ENCODE measurements at places on chromosomes 11 and 22.

DNA sequence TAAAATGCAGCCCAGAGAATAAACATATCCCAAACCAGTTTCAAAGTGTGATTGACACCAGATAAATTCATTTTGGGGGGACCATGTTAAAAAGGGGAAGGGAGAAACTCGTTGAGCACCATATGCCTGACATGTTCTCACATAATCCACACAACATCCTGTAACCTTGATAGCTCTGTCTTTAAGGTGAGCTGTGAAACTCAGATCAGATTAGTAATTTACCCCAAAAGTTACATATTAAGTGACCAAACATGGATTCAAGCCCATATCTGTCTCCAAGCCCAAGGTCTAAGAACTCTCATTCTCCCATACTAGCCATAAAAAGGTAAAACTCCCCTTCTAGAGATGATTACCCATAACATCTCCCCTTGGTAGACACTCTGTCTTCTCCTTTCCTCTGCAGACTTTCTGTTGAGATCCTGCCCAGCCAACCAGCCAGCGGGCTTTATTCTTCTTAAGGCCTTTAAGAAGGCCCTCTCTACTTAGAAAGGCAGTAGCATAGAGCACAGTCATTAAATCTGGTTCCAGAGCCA, 150.7 kb downstream of the CCDC34 start:
- no peak for DNase-seq

DNA sequence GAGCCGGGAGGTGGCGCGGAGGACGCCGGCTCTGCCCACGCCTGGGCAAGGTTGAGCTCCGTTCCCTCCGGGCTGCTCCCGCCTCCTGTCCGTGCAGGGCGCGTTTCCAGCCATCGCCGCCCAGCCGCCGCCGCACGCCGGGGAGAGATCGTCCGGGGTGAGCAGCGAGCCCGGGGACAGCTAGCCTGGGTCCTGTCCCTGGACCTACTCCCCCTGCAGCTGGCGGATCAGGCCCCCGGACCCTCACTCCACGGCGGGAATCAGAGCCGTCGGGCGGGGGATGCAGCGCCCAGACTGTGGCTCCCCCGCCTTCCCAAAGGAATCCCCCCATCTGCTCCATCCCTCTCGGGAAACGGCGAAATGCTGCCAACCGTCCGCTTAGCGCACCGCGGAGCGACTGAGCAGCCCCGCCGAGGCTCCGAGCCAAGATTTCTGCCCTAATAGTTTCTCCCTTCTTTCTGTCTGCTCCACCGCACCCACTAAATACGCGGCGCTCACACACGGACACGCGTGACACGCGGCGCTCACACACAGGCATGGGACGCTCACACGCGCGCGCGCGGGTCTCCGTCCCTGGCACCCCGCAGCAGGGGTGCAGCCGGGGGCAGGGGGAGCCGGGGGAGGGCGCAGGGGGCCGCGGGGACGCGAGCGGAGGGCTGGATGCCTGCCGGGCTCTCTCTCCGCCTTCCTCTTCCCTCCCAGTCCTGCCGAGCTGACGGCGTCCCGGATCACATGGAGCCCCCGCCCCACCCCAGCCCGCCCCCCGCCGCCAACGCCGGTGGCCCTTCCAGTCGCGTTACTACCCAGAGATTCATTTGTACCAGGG, at the start of gene KCNJ5:
Gene KCNJ5, plus strand, starts transcription at position 814 of the 826 bp plus-strand sequence. CDS start 19,918 bp downstream, outside the sequence.
- DNase-seq, result peak; percentile 78

- no peak for DNase-seq
Observed at GRCh38 chr11:123239191-123240150, 44.4 kb upstream of the CLMP start.

DNA sequence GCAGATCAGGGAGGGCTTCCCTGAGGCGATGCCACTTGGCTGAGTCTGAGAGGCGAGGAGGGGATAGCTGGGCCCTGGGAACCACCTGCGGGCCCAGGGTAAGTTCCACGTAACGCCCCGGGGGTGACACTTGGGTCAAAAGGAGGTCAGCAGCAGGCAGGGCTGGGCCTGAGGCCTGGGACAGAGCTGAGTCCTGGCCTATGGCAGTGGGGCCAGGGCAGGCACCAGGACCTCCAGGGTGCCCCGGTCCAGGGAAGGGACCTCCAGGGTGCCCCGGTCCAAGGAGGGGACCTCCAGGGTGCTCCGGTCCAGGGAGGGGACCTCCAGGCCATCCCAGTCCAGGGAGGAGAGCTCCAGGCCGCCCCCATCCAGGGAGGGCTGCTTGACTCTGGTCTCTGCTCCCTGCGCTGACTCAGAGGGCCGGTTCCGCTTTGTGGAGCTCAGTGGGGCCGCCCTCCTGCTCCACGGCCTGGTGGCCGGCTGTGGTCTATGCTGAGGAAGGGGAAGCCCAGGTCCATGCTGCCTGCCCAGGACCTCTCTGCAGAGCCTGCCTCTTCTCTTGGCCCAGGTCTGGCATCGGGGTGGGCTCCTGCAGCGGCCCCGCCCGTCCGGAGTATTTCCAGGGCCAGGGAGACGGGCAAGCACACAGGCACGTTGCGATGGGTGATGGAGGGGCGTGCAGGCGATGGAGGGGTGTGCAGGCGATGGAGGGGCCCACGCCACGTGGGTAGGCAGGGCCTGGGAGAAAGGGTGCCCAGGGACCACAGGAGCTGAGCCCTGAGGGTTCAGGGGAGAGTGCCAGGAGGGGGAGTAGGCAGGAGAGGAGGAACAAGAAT, 19.5 kb upstream of the WNT7B start:
- peak; percentile 67 for DNase-seq

- DNase-seq, result no peak
Observed at GRCh38 chr11:37199082-37199481, 601.0 kb upstream of the RAG2 start.

- no peak for DNase-seq
Observed at GRCh38 chr11:118238421-118238820, 13.6 kb upstream of the JAML start.

GRCh38 chr22:29269731-29270474, 1.8 kb downstream of the EWSR1 start:
- DNase-seq, result no peak

DNA sequence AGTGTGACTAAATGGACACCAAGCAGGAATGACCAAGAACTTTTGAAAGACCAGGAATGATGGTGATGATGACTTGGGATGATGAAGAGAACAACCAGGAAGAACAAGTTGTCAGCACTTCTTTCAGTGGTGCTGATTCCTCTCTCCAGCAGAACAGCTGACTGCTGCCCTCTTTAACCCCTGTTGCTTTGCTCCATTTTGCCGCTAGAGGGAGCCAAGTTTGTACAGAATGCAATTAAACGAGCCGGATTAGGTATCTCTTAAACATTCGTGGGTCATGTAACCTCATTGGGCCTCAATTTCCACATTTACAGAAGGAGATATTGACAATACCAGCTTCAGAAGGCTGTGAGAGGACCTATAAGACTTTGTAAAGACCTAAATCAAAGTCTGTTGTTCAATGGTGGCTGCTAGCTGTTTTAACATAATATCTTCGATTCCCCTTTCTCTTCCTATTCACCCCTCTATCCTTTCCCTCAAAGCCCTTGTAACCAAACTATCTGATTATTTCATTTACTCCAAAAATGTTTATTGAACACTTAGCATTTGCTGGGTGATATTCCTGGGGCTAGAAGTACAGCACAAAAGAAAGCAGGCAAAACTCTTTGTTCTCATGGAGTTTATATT, 1.9 kb downstream of the OR4S1 start:
- peak; percentile 64 for DNase-seq

DNA sequence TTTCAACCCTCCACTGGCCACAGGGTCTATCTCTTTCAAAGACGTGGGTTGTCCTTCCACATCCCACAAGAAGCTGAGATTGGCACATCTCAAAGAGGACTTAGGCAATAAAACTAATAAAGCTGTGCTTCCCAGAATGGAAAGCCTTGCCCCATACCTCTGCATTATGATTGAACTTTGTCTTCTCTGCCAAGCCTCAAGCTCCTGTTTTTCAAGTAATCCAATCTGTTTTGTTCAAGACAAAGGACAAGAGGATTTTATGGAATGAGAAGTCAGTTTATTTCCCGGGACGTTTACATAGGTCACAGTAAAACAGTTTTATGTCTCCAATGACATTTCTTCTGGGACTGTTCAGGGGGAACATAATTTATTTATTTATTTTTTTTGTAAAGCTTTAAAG, 108.4 kb downstream of the GALNT18 start:
- no peak for DNase-seq

GRCh38 chr22:38949889-38950405, 7.5 kb upstream of the APOBEC3A start:
- DNase-seq, result no peak

DNA sequence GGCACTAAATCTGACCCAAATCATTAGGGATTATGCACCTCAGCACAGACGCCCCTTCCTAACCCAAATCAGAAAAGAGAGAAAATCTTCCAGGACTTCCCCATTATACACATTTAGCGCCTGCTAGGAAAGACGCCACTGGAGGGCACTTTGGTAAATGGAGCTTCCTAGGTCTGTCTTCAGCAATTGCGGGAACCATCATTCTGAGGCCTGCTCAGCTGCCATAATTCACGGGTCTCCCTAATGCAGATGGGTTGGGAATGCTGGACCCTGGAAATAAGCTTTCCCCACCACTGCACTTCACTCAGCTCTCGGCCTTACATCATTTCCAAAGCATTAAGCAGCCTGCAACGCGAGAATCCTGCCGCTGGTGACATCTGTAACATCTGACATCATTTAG, 86.2 kb upstream of the OPCML start:
- no peak for DNase-seq

DNA sequence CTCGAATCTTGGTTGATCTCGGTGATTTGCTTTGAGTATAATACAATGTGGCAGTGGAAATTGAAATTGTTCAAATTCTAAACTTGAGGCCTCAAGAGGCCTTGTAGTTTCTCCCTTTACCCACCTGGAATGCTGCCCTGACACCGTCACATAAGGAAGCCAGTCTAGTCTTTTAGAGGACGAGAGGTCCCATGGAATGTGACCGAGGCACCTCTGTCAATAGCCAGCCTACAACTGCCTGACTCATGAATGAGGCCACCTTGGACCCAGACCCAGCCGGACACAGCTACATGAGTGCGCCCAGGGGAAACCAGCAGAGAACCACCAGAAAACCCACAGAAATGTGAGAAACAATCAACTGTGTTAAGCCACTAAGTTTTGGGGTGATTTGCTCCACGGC, 52.5 kb downstream of the RPL27A start:
- no peak for DNase-seq

GRCh38 chr11:123381817-123382554, 48.1 kb upstream of the GRAMD1B start:
- DNase-seq, result no peak

DNA sequence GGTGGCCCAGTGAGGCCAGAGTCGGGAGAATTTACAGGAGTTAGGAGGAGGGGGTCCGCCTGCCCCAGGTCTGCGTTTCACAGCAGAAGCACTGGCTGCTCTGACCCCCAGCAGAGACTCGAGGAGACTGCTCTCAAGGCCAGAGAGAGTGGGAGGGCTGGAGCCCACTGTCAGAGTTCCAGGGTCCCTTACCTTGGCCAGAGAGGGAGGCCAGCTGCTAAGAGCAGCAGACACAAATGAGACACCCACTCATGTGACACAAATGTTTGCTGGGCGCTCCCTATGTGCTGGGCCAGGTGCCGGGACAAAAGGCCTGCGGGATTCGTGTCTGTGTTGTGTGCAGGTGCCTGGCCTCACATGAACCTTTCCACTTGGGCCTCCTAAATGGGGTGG, 2.8 kb upstream of the TNFRSF13C start:
- no peak for DNase-seq

- no peak for DNase-seq
Observed at GRCh38 chr11:73114835-73115220, 27.3 kb downstream of the FCHSD2 start.

DNA sequence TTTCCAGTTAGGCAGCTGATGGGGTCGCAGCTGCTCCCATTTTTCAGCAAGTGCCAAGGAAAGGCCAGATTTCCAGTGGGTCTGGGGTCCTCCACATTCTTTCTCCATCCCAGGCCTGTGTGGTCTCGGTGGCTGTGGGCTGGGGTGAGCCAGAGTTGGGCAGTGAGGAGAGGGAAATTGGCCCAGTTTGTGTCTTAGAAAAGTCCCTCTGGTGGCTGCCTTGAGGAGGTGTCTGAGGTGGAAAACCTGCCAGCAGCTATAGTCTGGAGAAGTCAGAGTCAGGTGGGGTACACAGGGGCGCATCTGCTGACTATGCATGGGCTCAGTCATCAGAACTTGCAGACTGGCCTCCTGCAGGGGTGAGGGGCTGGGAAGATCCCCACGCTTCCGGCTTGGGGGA, 30.5 kb downstream of the MRGPRD start:
- no peak for DNase-seq

- no peak for DNase-seq
Observed at GRCh38 chr11:61780581-61781162, 11.7 kb downstream of the TMEM258 start.

GRCh38 chr11:127800989-127801688, 786.2 kb downstream of the ETS1 start:
- DNase-seq, result no peak

- DNase-seq, result peak; percentile 64
Observed at GRCh38 chr11:20599221-20600019, at the start of gene SLC6A5. TSS of gene SLC6A5 (plus strand) at chr11:20599608. CDS start at chr11:20599673, 65 bp downstream.

DNA sequence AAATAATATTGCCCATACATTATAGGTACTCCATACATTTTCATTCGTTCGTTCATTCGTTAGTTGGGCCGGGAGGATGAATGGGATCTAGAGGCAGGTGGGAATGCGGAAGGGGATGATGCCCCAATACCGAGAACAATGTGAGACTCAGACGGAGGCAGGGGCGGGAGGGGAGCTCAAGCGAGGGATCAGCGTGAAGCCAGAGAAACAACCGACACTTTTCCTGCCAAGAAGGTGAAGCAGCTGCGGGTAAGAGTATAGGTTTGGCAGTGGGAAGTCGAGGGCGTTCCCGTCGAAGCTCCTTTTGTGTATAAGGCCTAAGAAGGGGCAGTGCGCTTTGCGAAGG, 1.1 kb upstream of the ARHGEF17 start:
- DNase-seq, result no peak

DNA sequence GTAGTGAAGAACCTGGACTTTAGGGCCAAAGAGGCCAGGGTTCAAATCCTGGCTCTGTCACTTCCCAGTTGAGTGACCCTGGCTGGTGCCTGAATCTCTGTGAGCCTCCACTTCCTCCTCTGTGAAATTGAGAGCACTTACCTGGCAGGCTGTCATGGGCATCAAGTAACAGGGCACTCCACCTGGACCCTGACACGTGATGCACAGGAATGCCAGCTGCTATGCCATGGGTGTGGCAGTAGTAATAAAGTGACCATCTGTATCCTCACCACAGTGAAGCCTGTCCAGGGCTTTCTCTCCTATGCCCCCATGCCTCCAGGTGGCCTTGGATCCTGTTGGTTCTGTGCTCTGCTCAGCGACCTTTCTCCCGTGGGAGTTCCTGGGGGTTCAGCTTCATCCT, 29.8 kb upstream of the PPP6R3 start:
- DNase-seq, result no peak

- no peak for DNase-seq
Observed at GRCh38 chr11:96899971-96900370, 510.2 kb downstream of the JRKL start.

DNA sequence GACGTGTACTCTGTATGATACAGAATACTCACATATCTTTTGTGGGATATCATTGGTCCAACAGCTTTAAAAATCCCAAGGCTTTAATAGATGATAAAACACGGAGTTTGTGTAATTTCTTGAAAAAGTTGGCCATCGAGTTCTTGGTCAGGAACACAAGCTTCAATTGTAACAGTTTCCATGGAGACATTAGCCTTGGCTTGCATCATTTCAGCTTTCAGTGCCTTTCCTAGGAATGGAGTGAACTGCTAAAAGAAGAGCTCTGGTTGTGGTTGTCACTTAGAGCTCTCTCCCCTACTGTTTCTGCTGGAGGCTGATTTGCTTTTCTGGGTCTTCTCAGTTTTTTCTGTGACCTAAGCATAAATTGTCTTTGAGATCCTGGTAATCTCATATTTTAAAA, 14.2 kb downstream of the BMAL1 start:
- DNase-seq, result no peak
